Stimulated activated CD4-positive, alpha-beta T cell treated with anti-CD3 and anti-CD28 coated beads, Interleukin-2, amount 100 ng/mL, for 4 hours (primary cell): ENCODE measurements at places on chromosomes 1 and 21.

DNA sequence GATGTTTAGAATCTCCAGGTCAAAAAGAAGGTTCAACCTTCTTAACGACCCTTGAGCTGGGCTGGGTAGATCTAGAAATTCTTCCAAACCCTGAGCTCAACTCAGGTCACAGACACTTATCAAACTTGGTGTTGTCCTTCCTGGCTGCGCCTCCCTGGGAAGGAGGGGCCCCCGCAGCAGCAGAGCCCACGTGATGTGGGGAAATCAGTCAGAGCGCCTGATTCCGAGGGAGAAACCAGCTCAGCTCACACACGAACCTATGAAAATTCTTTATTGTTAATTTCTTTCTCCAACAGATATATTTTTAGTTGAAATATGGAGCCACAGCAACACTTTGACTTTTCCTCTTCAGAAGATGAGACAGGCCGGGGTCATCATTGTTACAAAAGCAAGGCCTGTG, 24.3 kb upstream of the CLSTN1 start:
- no peak for DNase-seq

GRCh38 chr1:165893507-165893906, 66.1 kb downstream of the UCK2 start:
- DNase-seq = no peak

DNA sequence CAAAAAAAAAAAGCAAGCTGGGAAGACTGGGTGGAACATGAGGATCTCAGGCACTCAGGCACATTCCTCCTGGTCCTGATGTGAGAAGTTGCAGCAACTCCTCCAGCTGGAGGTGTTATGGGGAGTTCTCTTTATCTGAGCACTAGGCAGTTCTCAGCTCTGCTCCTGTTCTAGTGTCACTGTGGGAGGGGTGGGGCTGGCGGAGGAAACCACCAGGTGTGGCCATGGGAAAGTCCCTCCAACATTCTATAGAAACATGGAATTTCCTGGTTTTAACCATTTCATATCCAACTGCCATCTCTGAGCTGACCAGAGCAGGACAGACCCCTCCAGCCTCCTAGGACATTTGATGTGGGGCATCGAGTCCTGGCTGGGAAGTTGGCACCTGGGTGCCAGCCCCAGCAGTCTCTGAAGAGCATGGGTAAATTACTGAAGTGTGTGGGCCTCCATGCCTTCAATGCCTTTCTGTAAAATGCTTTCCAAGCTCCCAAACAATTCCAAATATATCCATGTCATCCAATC, 804 bp upstream of the IKBKE start:
- no peak for DNase-seq

- DNase-seq = no peak
Measured at GRCh38 chr1:153597206-153597605, 15.7 kb downstream of the S100A16 start.

- DNase-seq = no peak
Measured at GRCh38 chr1:171610385-171610784, 11.7 kb upstream of the MYOCOS start.

GRCh38 chr1:28112388-28113241, 24.2 kb upstream of the EYA3 start:
- DNase-seq = no peak

DNA sequence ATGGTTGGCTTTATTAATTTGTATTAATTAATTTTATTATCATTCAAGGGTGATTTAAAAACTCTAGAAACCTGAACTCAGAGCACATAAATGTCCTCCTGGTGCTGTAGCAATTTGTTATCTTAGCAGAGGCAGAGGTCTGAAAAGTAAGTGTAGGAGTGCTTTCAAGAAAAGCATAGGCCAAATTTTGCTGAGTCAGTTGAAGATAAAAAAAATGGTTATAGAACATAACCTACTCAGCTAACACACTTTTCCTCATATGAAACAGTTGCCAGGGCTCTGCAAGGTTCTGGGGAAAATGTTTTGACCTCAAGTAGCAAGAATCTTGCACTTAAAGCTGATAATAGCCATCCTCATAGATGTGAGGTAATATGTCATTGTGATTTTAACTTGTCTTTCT, 53.5 kb upstream of the CHODL start:
- no peak for DNase-seq

GRCh38 chr1:222168621-222169020, 379.3 kb downstream of the HHIPL2 start:
- DNase-seq = no peak

DNA sequence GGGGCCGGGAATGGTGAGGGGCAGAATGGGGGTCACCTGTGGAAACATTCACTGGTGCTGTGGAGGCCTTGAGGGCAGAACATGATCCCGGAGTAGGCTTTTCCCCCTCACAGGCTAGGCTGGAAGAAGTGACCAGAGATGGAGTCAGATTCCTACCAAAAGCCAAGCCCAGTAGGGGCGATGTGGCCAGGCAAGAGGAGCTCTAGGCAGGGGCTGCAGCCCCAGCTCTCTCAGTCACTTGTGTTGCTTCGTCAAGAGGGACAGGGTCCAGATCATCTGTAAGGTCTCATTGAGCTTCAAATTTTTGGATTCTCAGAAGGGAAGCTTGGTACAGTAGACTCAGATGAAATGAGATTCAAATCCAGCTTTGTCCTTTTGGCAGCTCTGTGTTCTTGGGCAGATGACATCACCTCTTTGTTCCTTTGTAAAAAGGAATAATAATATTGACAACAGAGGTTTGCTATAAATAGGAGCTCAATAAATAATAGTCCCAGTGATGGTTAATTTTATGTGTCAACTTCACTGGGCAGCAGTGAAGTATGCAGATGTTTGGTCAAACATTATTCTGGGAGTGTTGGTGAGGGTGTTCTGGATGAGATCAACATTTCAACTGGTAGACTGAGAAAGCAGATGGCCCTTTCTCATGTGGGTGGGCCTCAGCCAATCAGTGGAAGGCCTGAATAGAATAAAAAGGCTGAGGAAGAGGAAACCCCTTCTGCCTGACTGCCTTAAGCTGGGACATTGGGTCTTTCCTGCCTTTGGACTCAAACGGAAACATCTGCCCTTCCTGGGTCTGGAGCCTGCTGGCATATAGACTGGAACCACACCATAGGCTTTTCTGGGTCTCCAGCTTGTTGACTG, 324.7 kb upstream of the USP24 start:
- DNase-seq = no peak

DNA sequence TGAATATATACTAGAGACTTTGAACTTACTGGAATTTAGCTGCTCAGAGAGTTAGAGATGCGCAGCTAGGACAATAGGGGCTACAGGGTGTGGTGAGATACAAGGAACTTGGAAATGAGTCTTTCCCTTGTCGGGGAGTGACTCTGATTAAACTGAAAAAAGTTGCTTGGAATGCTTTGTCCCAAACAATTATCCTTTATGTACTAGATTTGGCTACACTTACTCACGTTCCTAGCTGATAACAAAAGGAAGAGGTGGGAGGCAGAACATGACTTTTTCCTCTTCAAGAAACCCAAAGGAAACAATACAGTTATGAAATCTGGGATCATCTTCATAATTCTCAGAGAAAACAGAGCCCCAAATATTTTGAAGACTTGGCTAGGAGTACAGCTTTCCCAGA, 6.9 kb upstream of the CGN start:
- DNase-seq = no peak

DNA sequence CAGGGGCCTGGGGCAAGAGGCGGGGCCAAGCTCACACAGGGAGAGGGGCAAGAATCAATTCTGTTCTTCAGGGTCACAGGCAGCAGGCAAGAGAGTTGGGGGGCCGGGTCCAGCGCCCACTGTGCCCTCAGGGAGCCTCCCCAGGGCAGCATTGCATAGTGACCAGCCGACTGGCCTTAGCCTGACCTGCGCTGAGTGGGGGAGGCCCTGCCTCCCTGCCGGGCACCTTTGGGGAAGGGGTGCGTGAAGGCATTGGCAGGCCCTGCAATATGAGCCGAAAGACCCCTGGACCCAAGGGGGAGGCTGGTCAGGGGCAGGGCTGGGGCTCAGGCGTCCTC, 12.2 kb downstream of the SCNN1D start:
- DNase-seq = no peak

DNA sequence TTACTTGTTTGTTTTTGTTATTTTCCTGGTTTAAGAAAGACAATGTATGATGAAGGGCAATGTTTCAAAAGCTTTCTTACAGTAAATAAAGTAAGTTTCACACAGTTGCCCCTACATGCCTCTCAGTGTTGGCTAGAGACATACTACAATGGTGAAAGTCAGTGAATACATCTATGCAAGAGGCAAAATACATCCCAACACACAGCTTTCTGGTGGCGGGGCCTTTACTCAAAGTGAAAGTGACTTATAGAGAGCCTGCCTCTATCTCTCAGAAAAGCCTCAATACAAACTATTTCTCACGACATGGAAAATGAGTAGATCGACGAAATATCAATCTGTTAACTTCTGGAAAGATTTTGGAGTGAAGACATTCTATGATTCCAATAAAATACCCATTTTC, 122.3 kb downstream of the SLC30A10 start:
- DNase-seq = no peak

- DNase-seq = no peak
Measured at GRCh38 chr1:230892018-230892491, 23.7 kb upstream of the C1orf198 start.

DNA sequence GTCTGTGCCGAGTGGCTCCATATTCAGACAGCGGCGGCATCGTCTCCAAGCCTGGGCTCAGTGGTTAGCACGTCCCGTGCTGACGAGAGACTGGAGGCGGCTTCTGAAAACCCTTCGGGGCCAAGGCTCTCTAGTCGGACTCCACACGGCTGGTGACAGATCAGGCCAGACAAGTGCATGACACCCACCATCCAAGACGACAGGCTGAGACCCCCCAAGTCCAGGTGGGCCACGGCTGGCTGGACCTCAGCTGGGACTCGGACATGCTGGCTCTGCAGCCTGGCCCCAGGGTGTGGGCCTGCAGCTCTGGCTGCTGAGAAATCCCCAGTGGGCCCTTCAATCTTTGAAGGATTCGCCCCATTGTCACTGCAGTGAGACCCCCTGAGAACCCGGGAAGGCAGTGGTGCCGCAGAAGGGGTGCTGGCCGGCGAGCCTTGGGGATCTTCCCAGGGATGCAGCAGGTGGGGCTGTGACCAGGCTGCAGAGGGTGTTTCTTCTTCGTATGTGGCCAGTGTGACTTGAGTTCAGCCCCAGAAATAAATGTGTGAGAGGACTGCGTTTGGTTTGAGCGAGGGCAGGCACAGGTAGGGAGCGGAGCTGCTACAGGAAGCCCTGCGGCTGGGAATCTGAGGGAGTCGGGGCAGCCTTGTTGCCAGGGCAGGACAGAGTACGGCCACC, 15.9 kb upstream of the SLC19A1 start:
- no peak for DNase-seq

DNA sequence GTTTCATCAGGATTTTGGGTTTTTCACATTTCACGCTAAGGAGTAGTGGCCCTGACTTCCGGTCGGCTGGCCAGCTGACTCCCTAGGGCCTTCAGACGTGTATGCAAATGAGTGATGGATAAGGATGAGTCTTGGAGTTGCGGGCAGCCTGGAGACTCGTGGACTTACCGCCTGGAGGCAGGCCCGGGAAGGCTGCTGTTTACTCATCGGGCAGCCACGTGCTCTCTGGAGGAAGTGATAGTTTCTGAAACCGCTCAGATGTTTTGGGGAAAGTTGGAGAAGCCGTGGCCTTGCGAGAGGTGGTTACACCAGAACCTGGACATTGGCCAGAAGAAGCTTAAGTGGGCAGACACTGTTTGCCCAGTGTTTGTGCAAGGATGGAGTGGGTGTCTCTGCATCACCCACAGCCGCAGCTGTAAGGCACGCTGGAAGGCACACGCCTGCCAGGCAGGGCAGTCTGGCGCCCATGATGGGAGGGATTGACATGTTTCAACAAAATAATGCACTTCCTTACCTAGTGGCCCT, 23.1 kb upstream of the TNFRSF1B start:
- no peak for DNase-seq

- DNase-seq = no peak
Measured at GRCh38 chr1:226690460-226690982, 48.6 kb downstream of the ITPKB start.

DNA sequence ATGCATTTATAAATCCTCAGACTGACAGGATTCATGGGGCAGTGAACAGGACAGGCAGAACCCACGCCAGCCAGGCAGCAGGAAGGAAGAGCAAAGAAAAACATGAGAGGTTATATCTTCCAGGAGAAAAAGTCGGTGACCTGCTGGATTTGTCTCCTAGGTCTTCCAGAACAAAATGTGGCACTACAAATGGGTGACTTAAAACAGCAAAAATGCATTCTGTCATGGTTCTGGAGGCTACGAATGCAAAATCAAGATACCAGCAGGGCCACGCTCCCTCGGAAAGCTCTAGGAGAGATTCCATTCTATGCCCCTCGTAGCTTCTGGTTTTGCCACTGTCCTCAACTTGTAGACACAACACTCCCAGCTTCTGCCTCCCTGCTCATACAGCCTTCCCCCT, 63.4 kb downstream of the PSMG1 start:
- no peak for DNase-seq

DNA sequence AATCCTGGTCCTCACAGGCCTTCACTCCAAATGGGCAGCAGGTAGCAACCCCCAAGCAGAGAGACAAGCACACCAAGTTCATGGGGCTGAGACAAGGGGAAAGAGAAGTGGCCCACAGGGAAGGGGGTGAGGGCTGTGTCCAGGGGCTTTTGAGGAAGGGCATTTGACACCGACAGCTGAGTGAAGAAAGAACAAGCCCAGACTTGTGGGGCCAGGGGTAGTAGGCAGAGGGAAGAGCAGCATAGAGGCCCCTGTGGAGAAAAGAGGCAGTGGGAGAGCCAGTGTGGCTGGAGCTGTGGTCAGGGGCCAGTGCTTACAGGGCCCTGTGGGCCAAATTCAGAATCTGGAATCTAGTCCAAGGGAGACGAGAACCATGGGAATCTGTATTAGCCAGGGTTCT, 85.4 kb downstream of the IGSF21 start:
- no peak for DNase-seq

- DNase-seq = no peak
Measured at GRCh38 chr1:114831276-114831994, 23.2 kb upstream of the SYCP1 start.

DNA sequence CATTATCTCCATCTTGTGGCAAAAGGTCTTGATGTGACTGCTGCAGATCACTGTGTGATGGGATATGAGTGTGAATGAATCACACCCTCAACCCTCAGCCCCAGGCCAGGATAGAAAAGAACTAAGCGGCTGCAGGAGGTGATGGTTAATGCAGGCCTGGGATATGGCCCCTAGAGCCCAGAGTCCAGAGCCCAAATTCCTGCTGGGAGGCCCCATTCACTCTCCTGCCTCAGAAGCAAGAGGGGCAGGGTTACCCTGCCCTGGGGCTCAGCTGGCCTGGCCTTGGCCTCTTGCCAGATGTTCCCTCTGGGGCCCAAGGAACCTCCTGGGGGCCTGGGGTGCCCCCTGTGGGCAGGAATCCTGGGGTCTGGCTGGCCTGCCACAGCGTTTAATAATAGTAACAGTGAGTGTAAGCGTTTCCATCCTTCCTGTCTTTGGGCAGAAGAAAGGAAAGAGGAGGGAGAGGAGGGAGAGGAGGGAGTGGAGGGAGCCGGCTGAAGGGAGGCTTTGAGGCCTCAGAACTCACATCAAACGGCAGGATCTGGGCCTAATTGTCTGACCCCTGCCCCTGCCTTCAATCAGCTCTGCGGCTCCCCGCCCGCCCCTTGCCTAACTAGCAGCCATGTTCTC, 26.2 kb downstream of the DMAP1 start:
- no peak for DNase-seq
